ENCODE measurements at places on chromosomes 4 and X.

DNA sequence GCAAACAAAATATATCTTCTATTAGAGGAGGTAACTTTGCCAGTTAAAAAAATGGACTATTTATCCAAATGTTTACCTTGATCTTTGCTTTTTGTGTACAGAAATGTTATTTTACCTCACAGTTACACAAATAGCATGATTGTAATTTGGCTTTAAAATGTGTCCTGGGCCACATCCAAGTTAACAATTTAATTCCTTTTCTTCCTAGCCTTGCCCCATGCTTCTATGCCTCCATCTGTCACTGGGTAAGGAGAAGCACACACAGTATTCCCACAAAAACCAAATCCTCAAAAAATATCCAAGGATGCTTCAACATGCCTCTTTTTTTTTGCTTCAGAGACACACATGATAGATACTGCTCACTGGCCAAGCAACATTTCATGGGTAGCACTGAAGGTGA, 30.9 kb downstream of the GRXCR1 start:
- DNase-seq: no peak

GRCh38 chrX:43743100-43743822, 87.2 kb downstream of the MAOA start:
- no peak for DNase-seq

- no peak for DNase-seq
These were observed 37.9 kb downstream of the RAB40AL start for GRCh38 chrX:102975016-102975415.

GRCh38 chr4:38182334-38182998, 222.3 kb downstream of the PTTG2 start:
- DNase-seq: no peak

GRCh38 chr4:80448056-80448455, 112.5 kb downstream of the CFAP299 start:
- DNase-seq: no peak

GRCh38 chrX:67779099-67779498, 235.3 kb downstream of the AR start:
- no peak for DNase-seq

- DNase-seq: peak; percentile 37
These were observed 2.4 kb downstream of the RHOH start for GRCh38 chr4:40199179-40199670.

GRCh38 chrX:39848243-39848642, 249.5 kb downstream of the BCOR start:
- no peak for DNase-seq

DNA sequence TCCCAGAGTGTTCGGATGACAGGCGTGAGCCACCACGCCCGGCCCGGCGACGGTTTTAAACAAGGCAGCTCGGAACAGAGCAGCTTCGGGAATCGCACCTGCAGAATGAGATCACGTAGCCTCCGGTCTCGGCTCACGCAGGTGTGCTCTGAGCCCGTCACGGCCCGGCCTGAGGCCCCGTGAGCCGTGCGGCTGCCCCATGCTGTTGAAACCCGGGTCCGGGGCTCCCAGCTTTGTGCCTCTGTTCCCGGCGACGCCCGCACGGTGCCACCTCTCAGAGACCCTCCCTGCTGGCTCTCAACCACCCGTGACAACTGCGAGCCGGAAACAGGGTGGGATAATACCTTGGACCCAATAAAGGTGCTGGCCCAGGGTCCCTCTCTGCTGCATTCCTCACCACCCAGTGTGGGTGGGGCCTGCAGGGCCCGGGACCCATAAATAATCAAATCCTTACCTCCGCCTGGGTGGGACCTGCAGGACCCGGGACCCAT, 13.4 kb upstream of the PLCXD1 start:
- DNase-seq: no peak

GRCh38 chr4:120977435-120977997, 55.0 kb upstream of the PRDM5 start:
- no peak for DNase-seq

GRCh38 chr4:121071640-121072223, 603 bp downstream of the NDNF start:
- no peak for DNase-seq

- no peak for DNase-seq
These were observed 3.9 kb downstream of the CYP2U1 start for GRCh38 chr4:107935246-107935645.
